ENCODE measurements at places on chromosomes 12 and 14.

DNA sequence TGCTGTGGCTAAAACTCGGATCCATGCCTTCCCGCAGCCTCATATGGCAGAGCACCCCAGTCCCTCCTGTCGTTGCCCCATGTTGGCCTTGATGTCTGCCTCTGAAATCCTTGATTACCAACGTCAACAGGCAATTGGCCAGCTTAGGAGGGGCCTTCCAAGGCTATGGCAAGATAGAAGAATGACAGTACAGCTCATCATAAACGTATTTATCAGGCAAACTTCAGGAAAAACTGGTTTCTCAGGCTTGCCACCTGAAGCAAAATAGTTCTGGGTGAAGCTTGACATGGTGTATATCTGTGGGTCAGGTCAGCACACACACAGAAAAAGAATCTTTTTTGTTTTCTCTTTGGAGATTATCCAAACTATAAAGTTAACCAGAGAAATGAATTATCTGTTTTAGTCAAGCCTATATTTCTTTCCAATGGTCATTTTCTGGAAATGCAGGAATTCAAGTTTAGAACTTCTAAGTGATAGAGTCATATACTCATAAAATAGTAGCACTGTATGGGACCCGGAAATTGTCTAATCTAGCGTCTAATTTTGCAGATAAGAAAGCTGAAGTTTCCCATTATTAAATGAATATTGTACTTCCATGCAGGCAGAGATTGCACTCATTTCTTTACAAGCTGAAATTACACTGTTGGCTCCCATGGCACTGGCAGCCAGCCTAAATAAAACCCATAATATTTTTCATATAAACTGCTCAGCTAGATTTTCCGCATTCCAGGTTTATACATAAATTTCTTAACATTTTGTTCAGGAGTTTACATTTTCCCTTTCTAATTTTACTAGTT is 24.4 kb upstream of the DUSP16 start:
- DNase-seq, result no peak

GRCh38 chr12:108683906-108684556 is 47.3 kb downstream of the CORO1C start:
- no peak for DNase-seq

- no peak for DNase-seq
Measured at GRCh38 chr14:62097072-62097471, 334.9 kb downstream of the SNAPC1 start.

- DNase-seq, result no peak
Measured at GRCh38 chr12:110579535-110580253, 3.4 kb downstream of the PPTC7 start.

DNA sequence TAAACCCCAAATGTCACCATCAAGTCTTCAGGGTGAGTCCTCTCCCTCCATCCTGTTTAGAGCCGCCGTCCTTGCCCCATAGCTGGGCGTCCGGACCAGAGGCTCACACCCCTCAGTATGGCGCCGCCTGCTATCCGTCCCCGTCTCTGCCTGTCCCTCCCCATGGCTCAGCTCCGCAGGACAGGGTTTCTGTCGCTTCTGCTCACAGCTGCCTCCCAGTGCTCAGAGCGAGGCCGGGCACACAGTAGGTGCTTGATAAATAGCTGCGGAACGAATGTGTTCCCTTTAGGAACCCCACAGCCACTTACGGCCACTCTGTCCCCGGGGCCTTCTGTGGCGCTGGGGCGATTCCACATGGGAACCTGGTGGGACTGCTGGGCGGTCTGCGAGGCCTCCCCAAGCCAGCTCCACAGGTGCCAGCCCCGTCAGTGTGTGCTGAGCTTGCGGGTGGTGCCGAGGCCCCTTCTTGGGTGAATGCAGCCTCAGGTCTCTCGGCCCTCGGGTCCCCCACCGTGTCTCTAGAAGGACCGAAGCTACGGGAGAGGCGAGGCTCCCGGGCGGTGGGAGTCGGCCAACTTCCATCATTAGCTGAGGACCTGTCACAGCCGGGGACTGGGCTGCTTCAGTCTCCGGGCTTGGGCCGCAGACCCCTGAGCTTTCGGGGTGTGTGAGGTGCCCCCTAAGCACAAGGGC is 63.0 kb downstream of the NOC4L start:
- DNase-seq, result no peak

GRCh38 chr12:92036771-92037453 is 108.7 kb downstream of the BTG1 start:
- no peak for DNase-seq

DNA sequence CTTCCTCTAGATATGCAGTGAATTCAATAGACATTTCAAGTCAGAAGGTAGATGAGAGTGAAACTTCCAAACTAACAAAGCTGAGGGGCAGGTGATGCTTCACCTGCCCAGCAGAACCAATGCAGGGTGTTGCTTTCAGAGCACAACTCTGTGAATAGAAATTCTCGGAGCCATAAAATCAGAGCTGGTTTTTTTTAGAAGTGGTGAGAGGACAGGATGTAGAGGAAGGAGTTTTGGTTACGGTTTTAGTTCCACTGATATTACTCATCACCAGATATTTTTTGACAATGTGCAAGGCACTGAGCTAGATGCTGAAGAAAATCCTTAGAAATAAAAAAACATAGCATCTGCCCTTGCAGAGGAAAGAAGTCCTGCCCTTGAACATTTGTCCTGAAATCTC is 62.2 kb downstream of the BMP4 start:
- DNase-seq, result no peak

DNA sequence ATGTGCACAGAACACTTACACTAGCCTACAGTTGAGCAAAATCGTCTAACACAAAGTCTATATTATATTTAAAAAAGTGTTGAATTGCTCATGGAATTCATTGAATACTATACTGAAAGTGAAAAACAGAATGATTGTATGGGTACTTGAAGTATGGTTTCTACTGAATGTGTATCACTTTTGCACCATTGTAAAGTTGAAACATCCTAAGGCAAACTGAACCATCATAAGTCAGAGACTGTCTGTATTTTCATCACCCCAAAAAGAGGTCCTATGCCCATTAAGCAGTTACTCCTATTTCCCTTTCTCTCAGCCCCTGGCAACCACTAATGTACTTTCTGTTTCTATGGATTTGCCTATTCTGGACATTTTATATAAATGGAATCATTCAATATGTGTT is 4.4 kb upstream of the AMIGO2 start:
- DNase-seq, result no peak

DNA sequence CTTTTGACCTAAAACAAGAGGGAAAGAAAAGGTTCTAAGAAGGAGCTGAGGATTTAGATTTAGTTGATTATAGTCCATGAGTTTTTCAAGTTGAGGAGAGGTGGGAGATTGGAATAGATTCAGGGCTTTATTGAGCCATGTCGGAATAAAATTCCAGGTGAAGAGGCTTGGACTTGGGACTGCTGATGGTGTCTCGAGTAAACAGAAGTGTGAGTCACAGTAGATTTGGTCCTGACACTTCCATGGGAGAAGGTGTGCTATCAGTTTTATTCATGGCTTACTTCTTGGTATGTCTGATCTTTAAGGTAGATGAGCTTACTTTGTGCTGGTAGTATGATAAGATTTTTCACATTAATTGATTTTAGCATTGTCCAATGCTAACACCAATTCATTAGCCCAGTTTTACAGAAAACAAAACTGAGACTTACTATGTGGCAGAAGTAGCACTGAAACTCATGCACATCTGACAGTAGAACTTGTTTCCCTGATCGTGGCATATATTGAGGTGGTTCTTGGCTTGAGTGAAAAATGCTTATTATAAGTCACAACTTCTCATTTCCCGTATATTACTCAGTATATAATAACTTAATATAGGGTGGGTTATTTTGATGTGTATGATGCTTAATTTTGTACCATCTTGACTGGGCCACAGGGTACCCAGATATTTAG is 172.4 kb upstream of the IGF1 start:
- DNase-seq, result no peak

GRCh38 chr14:94403312-94403932 is 15.0 kb upstream of the SERPINA1 start:
- no peak for DNase-seq

DNA sequence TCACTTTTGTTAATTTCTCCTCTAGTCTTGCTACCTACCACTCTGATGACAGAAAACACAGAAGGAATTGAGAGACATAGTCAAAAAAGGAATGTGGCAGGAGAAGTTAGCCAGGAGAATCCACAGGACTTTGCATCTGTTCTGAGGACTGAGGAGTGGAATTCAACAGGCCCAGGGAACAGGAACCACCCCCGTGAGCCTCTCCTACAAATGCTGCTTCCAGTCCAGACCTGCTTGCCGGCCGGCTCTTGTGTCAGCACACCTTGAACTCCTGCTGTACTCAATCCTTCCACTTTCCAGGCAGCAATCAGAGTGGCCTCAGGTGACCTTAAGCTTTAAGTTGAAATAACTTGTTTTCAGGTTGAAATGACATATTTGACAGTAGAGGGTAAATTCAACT is 903.1 kb downstream of the BCL11B start:
- DNase-seq, result no peak

DNA sequence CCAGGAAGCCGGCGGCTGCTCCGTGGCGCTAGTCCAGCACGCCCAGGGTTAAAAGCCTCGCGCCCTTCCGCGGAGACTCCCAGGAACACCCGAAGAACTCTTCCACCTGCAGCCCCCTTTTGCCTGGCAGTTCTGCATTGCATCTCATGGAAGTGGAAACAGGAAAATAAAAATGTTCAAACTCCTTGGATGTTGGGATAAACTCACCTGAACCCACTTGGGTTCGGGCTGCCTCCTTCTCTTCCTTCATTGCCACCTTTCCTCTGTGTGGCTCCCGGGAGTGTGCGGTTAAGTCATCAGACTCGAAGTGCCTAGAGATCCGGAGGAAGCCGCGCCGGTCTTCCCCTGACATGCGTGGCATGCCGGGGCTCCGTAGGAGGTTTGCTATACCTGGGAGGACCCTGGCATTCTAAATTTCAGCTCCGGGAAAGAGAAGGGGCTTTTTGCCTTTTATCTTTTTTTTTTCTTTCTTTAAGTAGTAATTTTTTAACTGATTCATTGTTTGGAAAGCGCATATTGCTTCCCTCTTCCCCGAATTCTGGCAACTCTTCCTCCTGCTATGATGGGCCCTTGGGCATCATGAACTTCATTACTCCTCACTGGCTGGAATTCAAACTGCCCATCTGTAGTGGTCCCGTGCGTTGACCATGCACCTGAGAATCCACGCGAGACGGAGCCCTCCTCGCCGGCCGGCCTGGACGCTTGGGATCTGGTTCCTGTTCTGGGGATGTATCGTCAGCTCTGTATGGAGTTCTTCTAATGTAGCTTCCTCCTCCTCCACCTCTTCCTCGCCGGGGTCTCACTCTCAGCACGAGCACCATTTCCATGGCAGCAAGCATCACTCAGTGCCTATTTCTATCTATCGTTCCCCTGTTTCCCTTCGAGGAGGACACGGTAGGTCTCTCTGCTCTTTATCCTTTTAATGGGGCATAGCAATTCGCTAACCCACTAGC is 931.4 kb downstream of the DIO2 start:
- no peak for DNase-seq

DNA sequence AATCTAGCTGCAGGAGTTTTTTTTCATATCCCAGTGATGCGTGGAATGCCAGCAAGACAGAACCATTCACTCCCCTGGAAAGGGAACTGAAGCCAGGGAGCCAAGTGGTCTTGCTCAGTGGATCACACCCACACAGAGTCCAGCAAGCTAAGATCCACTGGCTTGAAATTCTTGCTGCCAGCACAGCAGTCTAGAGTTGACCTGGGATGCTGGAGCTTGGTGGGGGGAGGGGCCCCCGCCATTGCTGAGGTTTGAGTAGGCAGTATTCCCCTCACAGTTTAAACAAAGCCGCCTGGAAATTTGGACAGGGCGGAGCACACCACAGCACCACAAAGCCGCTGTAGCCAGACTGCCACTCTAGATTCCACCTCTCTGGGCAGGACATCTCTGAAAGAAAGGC is 86.9 kb upstream of the STXBP6 start:
- no peak for DNase-seq

DNA sequence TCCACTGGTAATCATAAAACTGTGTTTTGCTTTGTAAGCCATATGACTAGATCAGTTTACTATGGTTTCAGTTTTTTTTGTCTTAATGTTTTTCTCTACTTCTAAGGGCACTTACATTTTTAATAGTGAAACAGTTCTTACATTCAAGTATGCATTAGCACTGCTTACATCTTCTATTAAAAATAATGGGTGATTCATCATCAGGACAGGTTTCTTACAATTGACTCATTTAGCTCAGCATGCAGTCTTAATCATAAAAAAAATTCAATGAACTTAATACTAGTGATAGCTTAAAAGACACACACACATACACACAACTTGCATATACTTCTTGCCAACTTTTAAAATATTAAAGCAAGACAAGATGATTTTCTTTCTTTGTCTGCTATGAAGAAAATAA is 845.7 kb upstream of the USP15 start:
- no peak for DNase-seq

- DNase-seq, result no peak
Measured at GRCh38 chr14:95311752-95312151, 8.0 kb downstream of the CLMN start.

- no peak for DNase-seq
Measured at GRCh38 chr14:79730953-79731352, 480.4 kb downstream of the DIO2 start.

DNA sequence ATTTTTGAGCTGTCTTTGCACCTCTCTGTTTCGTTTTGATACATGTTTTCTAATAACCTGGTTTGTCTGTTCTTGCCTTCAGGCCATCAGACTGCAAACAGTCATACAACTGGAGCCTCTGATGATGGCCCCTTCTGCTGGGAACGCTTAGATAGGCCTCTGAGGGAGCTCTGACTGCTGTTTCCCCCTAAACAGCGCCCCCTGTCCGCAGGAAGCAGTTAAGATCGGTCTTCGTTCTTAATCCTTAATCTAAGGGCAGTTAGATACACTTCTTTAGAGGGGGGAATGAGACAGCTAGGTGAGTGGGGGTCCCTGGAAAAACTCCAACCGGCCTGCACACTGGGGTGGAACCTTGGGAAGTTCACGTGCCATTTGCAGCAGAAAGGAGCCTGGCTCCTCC is 1338.8 kb upstream of the SEL1L start:
- DNase-seq, result no peak

- DNase-seq, result no peak
Measured at GRCh38 chr14:61380984-61381383, 59.6 kb downstream of the PRKCH start.

DNA sequence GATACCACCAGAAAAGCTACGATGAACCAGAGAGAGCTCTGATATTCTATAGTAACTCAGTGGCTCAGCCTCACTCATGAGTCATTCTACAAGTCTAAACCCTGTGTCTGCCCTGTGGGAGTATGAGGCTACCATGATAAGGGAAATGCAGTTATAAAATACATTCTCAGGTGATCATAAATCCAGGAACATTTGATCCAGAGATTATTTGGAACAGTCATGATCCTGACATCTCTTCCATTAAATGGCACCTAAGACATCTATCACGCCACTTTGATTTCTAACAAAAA is 202.6 kb upstream of the RASSF8 start:
- DNase-seq, result no peak

DNA sequence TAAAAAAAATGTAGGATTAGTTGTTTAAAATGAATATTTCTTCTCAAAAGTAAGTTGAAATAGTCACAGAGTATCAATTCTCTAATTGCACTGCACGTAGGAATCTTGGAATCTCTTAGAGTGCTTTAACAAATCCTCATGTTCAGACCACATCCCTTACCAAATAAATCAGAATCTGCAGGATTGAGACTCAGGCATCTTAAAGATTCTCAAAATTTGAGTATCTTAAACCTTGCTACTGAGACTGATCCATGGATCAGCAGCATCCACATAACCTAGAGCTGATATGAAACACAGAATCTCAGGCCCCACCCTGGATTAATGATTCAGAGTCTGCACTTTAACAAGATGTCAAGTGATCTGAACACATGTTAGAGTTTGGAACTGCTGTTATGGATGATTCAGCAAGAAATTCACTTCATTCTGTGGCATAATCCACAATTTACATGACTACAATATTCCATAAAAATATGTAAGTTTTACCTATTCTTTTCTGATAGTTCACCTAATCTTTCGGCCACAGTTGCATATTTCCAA is 58.7 kb downstream of the ADAMTS20 start:
- DNase-seq, result no peak
